Aorta (tissue), 5 donors: ENCODE measurements at places on chromosomes 5 and 9. TPM values are rescaled to one million over a fixed set of nuclear protein-coding genes. Genes with fewer than 3 reads are reported as not detected.

The SWI5 gene
- total RNA-seq = 22.1 TPM

The PCDHB9 gene
- 3.0 TPM for total RNA-seq

The SLC36A3 gene
- total RNA-seq = not detected

The WHRN gene
- total RNA-seq = 3.8 TPM

The C5orf63 gene
- total RNA-seq = 4.2 TPM

The SH3GLB2 gene
- 107 TPM for total RNA-seq

The MELK gene
- 0.39 TPM for total RNA-seq

- DNase-seq = no peak
- H3K4me1 ChIP-seq = no peaks in the 10 kb centered on the region
- no peak overlapping the region for H3K27ac ChIP-seq
Observed at GRCh38 chr5:169832304-169832703, 148.0 kb downstream of the INSYN2B start.

GRCh38 chr5:87390075-87390474, 22.7 kb downstream of the CCNH start:
- no peak for DNase-seq
- H3K36me3 ChIP-seq = no peaks in the 10 kb centered on the region
- peaks cover 11% of the 10 kb centered on the region for H3K4me1 ChIP-seq
- H3K4me3 ChIP-seq = no peak overlapping the region
- H3K27ac ChIP-seq = no peak overlapping the region
- no peaks in the 10 kb centered on the region for H3K27me3 ChIP-seq

DNA sequence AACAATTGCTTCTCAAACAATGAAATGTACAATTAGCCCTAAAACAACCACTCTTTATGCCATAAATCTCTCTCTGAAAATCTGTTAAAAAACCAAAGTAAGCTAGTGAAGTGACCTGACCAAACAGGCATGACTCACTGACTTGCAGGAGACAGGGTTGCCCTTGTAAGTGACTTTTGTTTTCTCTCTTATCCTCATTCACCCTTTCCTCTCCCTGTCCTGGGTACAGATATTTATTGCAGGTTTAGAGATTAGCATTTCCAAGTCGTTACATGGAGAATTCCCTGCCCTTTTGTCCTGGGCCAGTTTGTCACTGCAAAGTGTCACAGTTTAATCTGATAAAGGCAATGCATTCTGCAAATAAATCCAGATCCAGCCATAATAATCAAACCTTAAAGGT, 484.2 kb downstream of the IRX1 start:
- H3K36me3 ChIP-seq = no peaks in the 10 kb centered on the region
- H3K4me3 ChIP-seq = no peak overlapping the region
- no peaks in the 10 kb centered on the region for H3K4me1 ChIP-seq
- H3K27ac ChIP-seq = no peak overlapping the region
- H3K27me3 ChIP-seq = no peaks in the 10 kb centered on the region

DNA sequence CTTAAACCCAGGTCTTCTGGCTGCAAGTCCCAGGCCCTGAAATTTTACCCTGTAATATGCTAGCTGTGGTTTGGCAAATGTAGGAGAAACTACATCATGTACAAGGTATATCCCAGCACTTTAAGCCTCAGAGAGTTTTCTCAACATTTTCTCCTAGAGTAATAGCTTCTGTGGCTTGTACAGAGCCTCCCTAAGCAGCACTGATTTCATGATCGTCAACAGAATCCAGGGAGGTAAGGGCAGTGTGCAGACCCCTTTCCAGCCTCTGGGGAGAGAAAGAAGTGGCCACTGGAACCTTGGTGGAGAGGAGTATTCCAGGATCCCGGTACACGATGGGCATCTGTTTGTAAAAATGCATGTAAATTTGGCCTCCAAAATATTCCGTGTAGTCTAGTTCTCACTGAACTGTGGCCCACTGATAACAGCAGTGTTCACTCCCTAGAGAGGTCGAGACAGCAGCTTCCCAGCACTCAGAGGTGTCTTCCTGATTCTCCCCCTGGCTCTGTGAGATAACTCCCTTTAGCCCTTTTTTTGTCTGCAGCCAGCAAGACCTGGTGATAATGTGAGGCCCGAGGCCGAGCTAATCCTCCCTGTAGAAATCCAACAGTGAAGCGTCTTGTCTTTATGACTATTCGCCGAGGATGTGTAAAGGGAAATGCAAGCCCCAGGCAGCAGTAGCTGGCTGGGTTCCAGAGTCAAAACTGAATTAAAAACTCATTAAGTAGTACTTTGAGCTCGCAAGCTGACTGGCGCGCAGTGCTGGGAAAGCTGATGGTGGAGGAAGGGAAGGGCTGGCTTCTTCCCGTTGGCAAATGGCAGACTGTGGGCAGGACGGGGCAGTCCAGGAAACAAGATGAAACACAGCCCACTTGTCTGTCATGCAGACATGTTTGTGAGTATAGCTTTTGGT, 59.0 kb downstream of the MAP1B start:
- peak overlapping the region; percentile 91 for H3K27ac ChIP-seq
- H3K27me3 ChIP-seq = no peaks in the 10 kb centered on the region
- H3K4me1 ChIP-seq = peaks cover 11% of the 10 kb centered on the region
- no peaks in the 10 kb centered on the region for H3K36me3 ChIP-seq
- H3K4me3 ChIP-seq = no peak overlapping the region

DNA sequence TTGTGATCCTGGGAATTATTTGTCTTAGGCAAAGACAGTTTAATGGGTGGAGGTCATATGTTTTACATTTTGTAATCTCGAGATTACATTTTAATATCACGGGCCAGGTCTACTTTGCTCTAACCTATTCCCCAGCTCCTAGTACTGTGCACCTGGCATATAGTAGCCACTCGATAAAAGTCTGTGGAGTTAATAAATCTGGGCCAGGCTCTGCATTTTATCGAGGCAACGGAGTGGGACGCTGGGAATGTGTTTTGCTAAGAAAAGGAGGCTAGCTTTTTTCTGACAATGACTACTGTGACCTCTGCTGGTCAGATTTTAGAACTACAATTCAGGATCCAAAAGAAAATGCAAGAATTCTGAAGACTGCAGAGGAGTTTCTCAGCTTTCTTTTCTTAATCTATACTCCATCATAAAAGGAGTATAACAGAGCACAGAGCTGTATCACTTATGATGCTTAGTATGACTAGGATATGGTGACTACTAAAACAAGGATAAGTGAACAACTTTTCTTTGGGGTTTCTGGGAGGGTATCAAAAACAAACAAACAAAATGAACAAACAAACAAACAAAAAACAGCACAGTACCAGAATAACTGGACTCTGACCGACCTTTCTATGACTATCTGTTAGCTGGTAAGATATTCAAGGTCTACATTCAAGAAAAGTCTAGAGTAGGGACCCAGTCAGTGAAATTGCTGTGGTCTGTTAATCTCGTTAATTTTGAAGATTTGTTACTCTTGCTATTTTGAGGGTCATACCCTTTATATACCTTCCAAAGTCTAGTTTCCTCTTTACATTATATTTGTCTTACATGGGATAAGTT, 46.1 kb upstream of the CER1 start:
- H3K27me3 ChIP-seq = no peaks in the 10 kb centered on the region
- H3K4me1 ChIP-seq = no peaks in the 10 kb centered on the region
- H3K4me3 ChIP-seq = no peak overlapping the region
- H3K36me3 ChIP-seq = no peaks in the 10 kb centered on the region
- no peak for DNase-seq
- no peak overlapping the region for H3K27ac ChIP-seq

DNA sequence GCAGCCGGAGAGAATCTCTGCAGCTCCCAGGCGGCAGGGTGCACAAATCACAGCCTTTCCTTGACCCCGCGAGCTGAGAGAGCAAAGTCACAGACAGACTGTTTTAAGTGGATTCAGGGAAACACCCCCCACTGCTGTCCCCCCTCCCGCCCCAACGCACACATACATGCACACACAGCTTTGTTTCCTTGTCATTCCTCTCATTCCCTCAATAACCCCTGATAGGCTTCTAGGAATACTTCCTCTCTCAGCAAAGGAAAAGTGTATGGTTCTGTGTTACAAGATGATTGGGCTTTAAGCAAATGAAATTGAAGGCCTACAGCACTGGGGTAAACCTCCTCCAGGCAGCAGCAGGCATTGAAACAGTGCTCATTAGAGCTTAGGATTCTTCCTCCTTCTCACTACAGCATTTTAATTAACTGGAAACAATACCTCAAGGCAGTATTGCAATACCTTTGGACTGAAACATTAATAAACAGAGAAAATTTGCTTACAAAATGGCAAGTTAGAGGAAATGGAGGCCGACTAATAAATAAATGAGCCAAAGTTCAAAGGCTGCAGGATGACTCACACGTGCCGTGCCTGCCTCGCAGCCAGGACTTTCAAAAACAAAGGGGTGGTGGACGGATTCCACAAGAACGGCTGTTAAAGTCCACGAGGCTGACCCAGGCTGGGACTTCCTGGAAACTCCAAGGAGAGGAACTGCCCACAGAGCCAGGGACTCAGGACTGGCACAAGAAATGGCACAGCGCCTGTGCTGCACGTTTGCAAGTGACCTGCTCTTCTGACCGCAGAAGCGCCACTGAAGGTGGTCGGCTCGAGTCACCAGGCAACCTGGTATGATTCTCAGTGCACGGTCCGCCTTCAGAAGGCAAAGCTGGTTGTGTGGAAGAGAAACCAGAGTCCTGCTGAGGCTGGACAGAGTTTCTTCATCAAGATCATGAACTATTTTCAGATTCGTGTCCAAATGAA, 236.2 kb downstream of the SYK start:
- no peaks in the 10 kb centered on the region for H3K27me3 ChIP-seq
- H3K36me3 ChIP-seq = no peaks in the 10 kb centered on the region
- peak overlapping the region; percentile 23 for H3K27ac ChIP-seq

- H3K27me3 ChIP-seq = no peaks in the 10 kb centered on the region
- H3K4me1 ChIP-seq = peaks cover 2% of the 10 kb centered on the region
- no peak overlapping the region for H3K4me3 ChIP-seq
Observed at GRCh38 chr5:147454996-147455677, 54.7 kb downstream of the DPYSL3 start.

DNA sequence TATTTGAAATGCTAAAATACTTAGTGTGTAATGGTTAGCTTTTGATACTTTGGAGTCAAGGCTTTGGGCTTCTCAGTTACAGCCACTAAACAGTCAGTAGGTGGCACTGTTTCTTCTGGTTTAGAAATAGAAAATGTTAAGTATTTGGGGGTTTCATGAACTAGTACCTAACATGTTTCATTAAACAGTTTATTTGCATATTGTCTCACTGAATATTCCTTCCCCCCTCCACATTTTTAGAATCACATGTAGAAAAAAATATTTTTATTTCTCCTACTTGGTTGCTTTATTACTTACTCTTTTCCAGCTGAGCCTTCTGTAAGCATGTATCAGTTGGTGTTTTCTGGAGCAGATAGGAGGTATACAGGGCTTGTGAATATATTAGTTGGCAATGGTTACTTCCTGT, 48.0 kb downstream of the IPO11 start:
- no peaks in the 10 kb centered on the region for H3K36me3 ChIP-seq
- H3K4me3 ChIP-seq = no peak overlapping the region
- no peaks in the 10 kb centered on the region for H3K27me3 ChIP-seq
- DNase-seq = no peak
- no peak overlapping the region for H3K27ac ChIP-seq

- no peaks in the 10 kb centered on the region for H3K36me3 ChIP-seq
- H3K27ac ChIP-seq = no peak overlapping the region
Observed at GRCh38 chr5:158303275-158303674, 444.3 kb upstream of the CLINT1 start.

- DNase-seq = no peak
- H3K4me1 ChIP-seq = no peaks in the 10 kb centered on the region
- H3K36me3 ChIP-seq = peaks cover 11% of the 10 kb centered on the region
- H3K4me3 ChIP-seq = no peak overlapping the region
Observed at GRCh38 chr9:77725046-77725694, 77.0 kb upstream of the GNA14 start.

GRCh38 chr5:116675626-116675910, 100.9 kb upstream of the SEMA6A start:
- no peaks in the 10 kb centered on the region for H3K36me3 ChIP-seq
- H3K4me3 ChIP-seq = no peak overlapping the region
- DNase-seq = no peak
- H3K27ac ChIP-seq = no peak overlapping the region

DNA sequence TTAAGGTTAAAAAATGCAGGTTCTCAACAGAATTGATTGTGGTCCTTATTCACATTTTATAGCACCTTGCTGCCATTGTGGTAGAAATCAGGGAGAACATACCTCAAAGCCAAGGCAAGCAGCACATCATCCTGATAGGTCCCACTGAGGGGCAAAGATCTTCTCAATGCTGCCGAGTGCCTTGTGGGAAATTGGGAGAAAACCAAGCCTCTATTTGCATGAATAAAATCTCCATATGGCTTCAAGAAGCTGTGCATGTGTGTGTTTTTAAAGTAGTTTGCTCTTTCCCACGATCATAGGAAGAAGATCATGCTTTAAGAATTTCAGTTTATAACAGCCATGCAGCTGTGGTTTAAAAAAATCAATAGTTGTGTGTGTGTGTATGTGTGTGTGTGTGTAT, 216.9 kb upstream of the FBXL7 start:
- DNase-seq = no peak
- H3K27me3 ChIP-seq = no peaks in the 10 kb centered on the region
- no peaks in the 10 kb centered on the region for H3K4me1 ChIP-seq
- no peak overlapping the region for H3K27ac ChIP-seq
- no peaks in the 10 kb centered on the region for H3K36me3 ChIP-seq

- no peak overlapping the region for H3K27ac ChIP-seq
- no peak overlapping the region for H3K4me3 ChIP-seq
- no peak for DNase-seq
- no peaks in the 10 kb centered on the region for H3K4me1 ChIP-seq
- no peaks in the 10 kb centered on the region for H3K27me3 ChIP-seq
Observed at GRCh38 chr5:54590824-54591223, 73.3 kb downstream of the SNX18 start.

- H3K36me3 ChIP-seq = no peaks in the 10 kb centered on the region
- no peak overlapping the region for H3K27ac ChIP-seq
- no peaks in the 10 kb centered on the region for H3K4me1 ChIP-seq
- DNase-seq = no peak
Observed at GRCh38 chr9:33102551-33103210, 26.2 kb upstream of the SMU1 start.

GRCh38 chr9:115649991-115650472, 503.6 kb upstream of the PAPPA start:
- DNase-seq = peak; percentile 86
- no peaks in the 10 kb centered on the region for H3K36me3 ChIP-seq
- no peak overlapping the region for H3K4me3 ChIP-seq
- H3K27me3 ChIP-seq = no peaks in the 10 kb centered on the region
- H3K27ac ChIP-seq = peak overlapping the region; percentile 84
- H3K4me1 ChIP-seq = no peaks in the 10 kb centered on the region

GRCh38 chr5:130109152-130109551, 204.9 kb downstream of the CHSY3 start:
- no peaks in the 10 kb centered on the region for H3K4me1 ChIP-seq
- no peaks in the 10 kb centered on the region for H3K36me3 ChIP-seq
- no peak overlapping the region for H3K27ac ChIP-seq
- no peak overlapping the region for H3K4me3 ChIP-seq
- DNase-seq = no peak

DNA sequence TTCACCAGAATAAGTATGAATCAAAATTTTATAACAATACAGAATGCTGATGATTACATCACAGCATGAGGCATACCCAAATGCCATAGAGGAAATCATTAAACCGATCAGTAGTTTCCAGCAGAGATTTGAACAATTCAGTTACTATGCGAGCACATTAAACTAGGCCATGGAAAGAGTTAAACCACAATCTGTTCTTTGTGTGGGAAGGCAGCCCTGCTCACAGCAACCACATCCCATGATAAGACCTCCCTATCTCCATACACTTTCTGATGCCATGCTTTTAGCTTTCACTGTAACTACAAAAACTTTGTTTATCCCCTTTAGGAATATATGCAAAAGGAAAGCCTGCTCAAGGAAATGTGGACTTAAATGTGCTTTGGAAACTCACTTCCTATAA, 4.5 kb downstream of the NFIB start:
- H3K36me3 ChIP-seq = no peaks in the 10 kb centered on the region
- no peak overlapping the region for H3K27ac ChIP-seq
- H3K4me3 ChIP-seq = peak overlapping the region; percentile 41
- no peaks in the 10 kb centered on the region for H3K27me3 ChIP-seq

GRCh38 chr9:84999788-85000187, 330.3 kb downstream of the NTRK2 start:
- no peaks in the 10 kb centered on the region for H3K27me3 ChIP-seq
- no peaks in the 10 kb centered on the region for H3K36me3 ChIP-seq
- H3K27ac ChIP-seq = no peak overlapping the region
- no peak overlapping the region for H3K4me3 ChIP-seq
